ENCODE measurements at places on chromosomes 6 and 20.

DNA sequence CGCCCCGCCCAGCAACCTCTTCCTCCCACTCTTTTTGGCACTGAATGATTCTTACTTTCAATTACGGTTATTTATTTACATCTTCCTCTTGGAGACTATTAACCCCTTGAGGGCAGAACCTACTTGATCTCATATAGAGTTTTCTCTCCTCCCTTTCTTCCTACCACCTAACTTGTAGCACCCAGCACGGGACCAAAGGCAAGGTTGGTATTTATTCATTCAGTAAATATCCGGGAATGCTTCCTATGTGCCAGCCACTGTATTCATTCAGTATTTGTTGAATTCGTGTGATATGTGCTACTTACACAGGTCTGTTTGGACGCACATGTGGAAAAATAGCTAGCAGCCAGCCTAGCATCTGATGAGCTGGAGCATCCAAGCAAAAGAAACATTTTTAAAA is 1.3 kb upstream of the CNKSR3 start:
- no peak for DNase-seq

DNA sequence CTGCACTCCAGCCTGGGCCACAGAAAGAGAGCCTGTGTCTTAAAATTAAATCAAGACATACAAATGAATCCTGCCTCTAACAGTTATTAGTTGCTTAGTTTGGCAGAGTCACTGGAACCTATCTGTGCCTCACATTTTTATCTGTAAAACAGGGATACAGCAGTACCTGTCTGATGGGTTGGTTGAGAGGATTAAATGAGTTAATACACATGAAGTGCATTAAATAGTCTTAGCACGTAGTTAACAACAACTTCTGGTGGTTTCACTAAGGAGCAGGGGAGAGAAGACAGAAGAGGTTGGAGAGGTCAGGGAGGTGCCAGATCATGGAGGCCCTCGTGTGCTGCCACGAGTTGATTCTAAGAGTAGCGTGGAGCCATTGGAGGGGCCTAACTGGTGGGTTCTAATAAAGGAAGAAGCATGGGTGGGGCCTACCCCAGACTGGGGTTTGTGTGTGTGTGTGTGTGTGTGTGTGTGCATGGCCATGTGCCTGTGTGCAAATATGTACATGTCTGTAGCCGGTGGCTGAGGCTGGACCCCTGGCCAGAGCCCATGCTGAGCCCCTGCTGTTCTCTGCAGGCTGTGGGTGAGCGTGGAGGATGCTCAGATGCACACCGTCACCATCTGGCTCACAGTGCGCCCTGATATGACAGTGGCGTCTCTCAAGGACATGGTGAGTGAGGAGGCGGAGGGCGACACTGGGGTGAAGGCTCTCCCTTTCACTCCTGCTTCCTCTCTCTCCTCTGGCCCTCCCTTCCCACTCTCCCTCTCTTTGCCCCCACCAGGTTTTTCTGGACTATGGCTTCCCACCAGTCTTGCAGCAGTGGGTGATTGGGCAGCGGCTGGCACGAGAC is 9.1 kb downstream of the RBCK1 start:
- DNase-seq = peak; percentile 43

GRCh38 chr20:1499528-1500420 is 8.6 kb upstream of the SIRPB2 start:
- DNase-seq = no peak

DNA sequence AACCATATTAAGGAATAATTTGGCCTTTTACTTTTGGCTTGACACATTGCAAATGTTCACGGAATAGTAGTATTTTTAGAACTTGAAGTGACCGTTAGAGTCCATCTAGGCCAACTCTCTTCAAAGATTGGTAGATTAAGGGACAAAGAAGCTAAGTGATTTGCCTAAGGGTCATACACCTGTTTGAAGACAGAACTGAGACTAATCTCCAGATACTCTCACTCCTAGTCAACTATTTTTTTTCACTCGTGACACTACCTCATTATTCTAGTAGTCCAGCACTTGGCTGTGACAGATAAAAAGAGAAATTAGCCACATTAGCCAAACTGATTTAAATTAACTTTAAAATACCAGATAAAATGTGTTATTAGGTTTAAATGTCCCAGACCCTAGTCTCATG is 10.6 kb downstream of the ACSS2 start:
- no peak for DNase-seq

GRCh38 chr6:143845033-143845432 is 1.9 kb downstream of the LTV1 start:
- no peak for DNase-seq

GRCh38 chr6:119312875-119313338 is 36.7 kb downstream of the MAN1A1 start:
- DNase-seq = no peak

DNA sequence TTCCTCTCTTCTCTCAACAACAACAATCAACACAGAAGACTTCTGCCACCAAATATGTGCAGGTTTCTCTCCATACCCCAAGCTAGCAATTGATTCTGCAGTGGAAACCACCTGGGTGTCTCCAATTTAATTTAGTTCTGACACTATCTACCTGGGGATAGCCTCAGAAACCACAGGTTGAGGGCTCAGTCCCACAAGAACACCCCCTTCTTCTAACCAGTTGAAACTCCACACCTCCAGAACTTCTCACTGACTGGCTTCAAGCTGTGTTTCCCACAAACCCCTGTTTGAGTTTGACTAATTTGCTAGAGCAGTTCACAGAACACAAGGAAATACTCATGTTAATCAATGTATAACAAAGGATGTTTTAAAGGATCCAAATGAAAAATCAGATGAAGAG is 52.5 kb upstream of the SPTLC3 start:
- no peak for DNase-seq
